ENCODE measurements at places on chromosomes 1 and 21.

DNA sequence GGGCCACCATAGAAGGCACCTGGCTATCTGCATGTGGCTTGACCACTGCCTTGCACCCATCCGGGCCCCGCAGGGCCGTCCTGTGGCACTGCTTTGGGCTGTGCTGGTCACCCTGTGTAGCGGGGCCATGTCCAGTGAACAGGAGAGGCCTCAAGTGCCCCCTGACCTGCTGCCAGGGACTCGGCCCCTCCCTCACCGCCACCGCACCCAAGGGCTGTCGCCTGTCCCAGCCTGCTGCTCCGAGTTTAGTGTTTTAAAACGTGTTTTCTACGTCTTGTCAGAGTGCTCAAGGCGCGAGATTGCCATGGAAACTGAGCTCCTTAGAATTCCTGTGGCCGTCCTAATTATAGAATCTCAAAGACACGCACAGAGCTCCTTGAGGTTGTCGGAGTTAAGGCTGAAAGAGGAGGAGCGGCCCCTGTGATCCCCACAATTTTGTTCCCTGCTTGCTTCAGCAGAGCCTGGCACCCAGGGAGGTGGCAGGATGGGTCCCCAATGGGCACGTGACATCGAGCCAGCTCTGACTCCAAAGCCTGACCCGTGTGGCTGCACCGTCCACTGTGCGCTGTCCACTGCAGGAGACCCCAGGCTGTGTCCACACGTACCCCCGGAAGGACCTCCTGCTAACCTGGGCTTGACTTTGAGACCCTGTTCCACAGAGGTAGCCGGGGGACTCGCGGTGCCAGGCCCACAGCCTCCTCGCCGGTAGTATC, 66.2 kb downstream of the FAAP20 start:
- no peak for DNase-seq

- DNase-seq, result peak; percentile 85
Measured at GRCh38 chr1:27342778-27343638, 1.2 kb downstream of the SYTL1 start.

DNA sequence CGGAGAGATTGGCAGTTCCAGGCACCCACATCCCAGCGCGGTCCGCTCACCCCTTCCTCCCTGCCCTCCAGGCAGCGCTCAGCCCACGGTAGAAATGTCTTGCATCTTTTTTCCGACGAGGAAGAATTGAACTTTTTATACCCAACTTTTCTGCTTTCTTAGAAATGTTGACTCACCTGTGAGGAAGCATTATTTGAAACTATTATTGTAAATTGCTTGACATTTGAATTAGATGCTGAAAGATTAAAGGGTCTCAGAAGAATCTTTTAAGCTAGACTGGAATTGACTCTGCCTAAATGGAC, 912 bp upstream of the SIPA1L2 start:
- no peak for DNase-seq

DNA sequence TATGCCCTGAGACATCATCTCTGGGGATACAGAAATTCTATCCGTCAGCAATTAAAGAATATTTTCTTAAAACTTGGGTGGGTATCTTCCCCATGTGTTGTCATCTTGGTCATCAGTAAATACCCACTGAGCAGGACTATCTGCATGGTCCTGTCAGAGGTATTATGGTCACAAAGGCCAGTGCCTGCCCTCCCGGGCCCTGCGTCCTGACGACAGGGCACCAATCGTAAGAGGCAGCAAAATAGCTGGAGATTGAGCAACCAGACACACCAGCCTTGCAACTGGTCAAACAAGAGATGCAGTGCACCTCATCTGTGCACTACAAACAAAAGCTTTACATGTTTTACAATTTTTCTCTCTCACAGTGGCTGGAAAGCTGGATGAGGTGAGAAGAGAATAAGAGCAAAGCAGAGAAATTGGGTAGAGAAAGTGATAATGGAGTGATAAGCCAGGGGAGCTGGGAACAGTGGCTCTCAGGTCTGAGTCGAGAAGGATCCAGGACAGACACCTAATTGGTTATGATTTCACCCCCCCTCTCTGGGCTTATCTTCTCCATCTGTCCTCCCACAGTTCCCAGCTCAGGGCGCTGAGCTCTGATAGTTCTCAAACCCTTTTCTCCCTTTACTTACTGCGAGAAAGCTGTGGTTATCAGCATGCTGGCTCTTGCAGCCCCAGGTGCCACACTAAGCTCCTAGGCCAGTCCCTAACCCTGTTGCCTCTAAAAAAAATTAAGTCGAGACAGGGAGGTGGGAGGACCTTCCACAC, 8.8 kb upstream of the SRP9 start:
- DNase-seq, result no peak

DNA sequence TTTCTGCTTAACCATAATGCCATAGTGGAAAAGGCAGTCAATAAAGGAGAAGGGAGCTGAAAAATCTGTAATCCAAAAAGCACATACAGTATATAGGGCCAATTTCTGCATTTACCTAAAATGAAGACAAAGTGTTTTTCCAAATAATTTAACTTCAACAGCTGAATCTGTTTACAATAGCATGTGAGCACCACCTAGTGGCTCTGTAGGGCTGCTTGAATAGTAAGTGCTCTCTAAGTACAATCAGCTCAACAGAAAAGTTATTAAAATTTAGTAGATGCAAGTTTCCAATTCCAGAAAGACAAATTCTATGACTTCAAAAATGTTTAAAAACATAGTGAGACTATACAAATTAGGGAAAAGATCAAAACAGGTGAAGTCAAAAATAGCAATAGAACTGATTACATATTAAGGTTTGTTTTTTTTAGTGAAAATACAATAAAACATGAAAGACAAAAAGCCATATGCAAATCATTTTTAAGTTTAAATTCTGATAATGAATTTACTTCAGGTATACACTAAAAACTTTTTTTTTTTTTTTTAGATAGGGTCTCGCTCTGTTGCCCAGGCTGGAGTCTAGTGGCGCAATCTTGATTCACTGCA, 220.0 kb downstream of the SETD4 start:
- peak; percentile 74 for DNase-seq

Data from activated CD8-positive, alpha-beta T cell treated with anti-CD3 and anti-CD28 coated beads, Interleukin-2, amount 10 ng/mL, durations not matched to agents 7 days and 5 days (primary cell).